Activated CD4-positive, alpha-beta memory T cell treated with anti-CD3 and anti-CD28 coated beads for 36 hours (primary cell): ENCODE measurements at places on chromosomes 16 and 17. TPM values are rescaled to one million over a fixed set of nuclear protein-coding genes. Genes with fewer than 3 reads are reported as not detected.
A peak's percentile ranks its signal among the peaks of the same experiment; 100 is the strongest.

ZP2 gene
- total RNA-seq = not detected

MEOX1 gene
- 0.34 TPM for total RNA-seq

TPSAB1 gene
- total RNA-seq = not detected

HOXB5 gene
- total RNA-seq = not detected

KREMEN2 gene
- total RNA-seq = not detected

DNA sequence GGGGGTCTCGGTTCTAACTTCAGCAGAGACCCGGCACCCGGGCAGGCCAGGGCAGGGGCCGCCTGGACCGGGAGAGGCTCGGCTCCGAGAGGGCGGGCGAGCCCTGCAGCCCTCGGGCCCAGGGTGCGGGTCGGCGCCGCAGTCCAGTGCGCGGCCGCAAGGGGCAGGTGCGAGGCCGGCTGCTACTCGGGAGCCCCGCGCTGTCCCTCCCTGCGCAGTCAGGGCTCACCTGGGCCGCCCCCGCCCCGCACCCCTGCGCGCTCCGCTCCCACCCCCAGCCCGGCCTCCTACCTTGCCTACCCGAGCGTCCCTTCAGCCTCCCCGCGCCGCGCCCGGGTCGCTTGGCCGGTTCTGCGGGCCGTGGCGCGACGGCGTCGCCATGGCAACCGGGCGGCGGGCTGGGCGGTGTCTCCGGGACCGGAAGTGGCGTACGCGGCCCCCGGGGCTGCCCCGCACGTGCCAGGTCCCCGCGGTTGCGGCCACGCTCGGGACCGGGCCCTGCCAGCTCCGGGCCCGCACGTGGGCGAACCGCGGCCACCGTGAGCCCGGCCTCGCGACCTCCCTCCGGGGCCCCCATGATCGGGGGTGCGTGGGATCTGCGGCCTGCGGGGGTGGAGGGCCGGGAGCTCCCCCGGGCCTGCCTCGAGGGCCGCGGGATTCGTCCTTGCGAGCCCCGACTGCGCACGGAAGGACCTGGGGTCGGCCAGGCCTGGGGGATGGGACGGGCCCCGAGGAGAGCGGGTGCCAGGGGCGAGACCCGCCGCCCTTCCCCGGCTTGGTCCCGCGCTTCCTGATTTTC, at the start of gene CYB561:
TSS of gene CYB561 (minus strand) at position 353 of the 799 bp plus-strand sequence. CDS start 8,759 bp downstream, outside the sequence.
- H3K27me3 ChIP-seq = peaks cover 1% of the 10 kb centered on the region
- DNase-seq = peak; percentile 81
- H3K27ac ChIP-seq = peak within 1 kb of the TSS; percentile 89

DNA sequence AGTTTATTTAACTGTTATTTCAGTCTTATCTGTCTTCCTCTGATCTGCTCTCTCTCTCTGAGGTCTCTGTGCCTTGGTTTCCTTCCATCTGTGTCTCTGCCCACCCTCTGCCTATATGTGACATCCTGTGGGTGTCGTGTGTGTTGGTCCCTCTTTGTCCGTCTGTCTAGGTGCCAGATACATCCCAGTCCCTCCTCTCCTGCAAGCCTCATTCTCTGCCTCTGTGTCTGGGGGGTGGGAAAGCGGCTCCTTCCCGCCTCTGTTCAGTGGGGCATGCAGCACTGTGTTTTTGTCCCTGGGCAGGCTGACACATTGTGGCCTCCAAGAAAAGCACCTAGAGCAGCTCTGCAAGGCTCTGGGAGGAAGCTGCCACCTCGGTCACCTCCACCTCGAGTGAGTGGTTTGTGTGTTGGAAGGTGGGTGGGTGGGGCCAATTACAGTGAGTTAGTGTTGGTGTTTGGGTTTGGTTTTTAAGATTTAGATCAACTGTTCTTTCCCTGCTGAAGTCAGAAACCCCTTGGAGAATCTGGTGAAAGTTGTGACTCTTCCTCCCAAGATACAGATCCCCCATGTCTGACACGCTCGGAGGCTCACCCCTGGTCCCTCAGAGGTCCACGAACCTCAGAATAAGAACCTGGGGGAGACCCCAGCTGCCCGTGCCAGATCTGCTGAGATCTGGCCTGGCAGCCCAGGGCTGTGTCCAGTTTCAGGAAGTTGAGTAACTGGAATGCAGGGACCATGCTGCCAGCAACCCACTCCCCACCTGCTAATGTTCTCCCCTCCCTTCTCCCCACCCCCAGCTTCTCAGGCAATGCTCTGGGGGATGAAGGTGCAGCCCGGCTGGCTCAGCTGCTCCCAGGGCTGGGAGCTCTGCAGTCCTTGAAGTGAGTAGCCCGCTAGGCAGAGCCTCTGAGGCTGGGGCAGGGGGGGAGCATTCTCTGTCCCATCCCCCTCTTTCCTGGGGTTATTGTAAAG, 50.9 kb upstream of the CPNE2 start:
- peaks cover 78% of the 10 kb centered on the region for H3K4me1 ChIP-seq
- DNase-seq = peak; percentile 94
- no peaks in the 10 kb centered on the region for H3K27me3 ChIP-seq
- H3K27ac ChIP-seq = peak overlapping the region; percentile 98
- H3K36me3 ChIP-seq = peaks cover 64% of the 10 kb centered on the region
- H3K4me3 ChIP-seq = peak overlapping the region; percentile 27

GRCh38 chr16:35525979-35526590, 2066.7 kb downstream of the TP53TG3F start:
- H3K27me3 ChIP-seq = no peaks in the 10 kb centered on the region
- DNase-seq = no peak
- no peaks in the 10 kb centered on the region for H3K36me3 ChIP-seq
- H3K27ac ChIP-seq = no peak overlapping the region
- no peaks in the 10 kb centered on the region for H3K4me1 ChIP-seq
- H3K4me3 ChIP-seq = no peak overlapping the region

DNA sequence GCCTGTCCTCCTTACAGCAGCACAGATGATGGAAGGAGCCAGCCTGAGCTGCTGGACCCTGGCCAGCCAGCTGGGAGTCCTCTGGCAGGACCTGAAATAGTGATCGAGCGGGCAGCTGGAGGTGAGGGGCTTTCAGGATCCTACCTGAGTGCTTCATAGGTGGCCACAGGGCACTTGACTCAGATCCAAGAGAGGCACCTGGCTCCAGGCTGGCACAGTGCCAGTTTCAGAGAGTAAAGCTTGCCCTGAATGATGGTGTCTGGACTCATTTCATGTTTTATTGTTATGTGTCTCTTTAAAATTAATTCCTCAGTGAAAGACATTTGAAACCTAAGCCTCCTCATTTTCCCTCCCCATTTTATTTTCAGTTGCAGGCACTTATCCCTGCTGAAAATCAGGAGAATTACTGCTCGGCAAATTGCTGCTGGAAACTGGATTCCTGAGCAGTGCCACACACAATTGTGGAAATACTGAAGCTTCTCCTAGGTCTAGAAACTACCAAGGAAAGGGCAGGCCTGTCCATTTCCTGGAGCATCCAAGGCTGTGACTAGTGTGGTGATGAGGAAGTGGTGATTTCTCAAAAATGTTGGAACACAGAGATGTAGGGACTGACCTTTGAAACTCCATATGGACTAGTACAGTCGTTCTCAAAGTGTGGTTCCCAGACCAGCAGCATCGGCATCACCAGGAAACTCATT, 16.1 kb upstream of the ADAMTS18 start:
- no peaks in the 10 kb centered on the region for H3K27me3 ChIP-seq
- H3K27ac ChIP-seq = no peak overlapping the region
- no peaks in the 10 kb centered on the region for H3K4me1 ChIP-seq

- no peaks in the 10 kb centered on the region for H3K27me3 ChIP-seq
- DNase-seq = no peak
- H3K4me1 ChIP-seq = peaks cover 3% of the 10 kb centered on the region
Measured at GRCh38 chr16:46582313-46582712, 38.9 kb downstream of the SHCBP1 start.

GRCh38 chr17:20979792-20980083, 63.1 kb downstream of the USP22 start:
- H3K36me3 ChIP-seq = no peaks in the 10 kb centered on the region
- DNase-seq = no peak
- no peak overlapping the region for H3K27ac ChIP-seq
- H3K4me1 ChIP-seq = no peaks in the 10 kb centered on the region
- H3K27me3 ChIP-seq = peaks cover 23% of the 10 kb centered on the region
- H3K4me3 ChIP-seq = no peak overlapping the region

- peak; percentile 49 for DNase-seq
- H3K4me3 ChIP-seq = no peak overlapping the region
- no peaks in the 10 kb centered on the region for H3K27me3 ChIP-seq
- peak overlapping the region; percentile 3 for H3K27ac ChIP-seq
- H3K4me1 ChIP-seq = peaks cover 82% of the 10 kb centered on the region
Measured at GRCh38 chr16:27251541-27252205, 16.9 kb downstream of the NSMCE1 start.

DNA sequence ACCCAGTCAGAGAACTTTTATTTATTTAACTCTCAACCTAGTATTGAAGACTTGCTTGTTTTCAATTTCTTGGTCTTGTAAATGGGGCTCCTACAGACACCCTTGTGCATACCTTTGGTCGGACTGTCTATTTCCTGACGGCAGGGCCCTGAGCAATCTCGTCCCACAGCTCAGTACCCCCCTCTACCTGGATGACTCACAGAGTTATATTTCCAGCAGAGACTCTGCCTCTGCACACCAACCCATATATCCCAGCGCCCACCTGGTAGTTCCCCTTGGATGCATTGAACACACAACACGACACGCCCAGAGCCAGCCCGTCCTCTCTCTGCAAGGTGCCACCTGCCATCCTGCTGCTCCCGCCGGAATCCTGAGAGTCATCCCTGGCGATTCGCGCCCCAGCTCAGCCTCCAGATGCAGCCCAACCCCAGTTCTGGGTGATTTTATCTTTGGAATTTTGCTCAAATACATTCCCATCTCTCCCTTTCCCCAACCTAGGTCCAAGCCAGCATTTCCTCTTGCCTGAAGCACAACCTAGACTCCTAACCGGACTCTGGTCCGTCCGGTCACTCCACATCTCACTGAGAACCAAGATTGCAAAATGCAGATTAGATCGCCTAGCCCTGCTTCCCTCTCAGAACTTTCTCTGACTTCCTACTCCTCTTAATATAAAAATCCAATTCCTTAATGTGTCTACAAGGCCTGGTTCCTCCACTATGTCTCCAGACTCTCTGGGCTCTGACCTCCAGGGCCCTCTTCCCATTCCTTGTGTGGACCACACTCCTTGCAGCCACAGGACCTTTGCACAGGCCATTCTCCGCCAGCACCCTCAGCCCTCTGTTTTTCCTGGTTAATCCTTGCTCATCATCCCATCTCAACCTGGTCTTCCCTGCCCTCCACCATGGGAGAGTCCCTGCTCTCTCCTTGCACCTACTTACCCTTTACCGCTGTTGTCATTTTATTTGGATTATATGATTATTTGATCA, 129.2 kb downstream of the SEC14L1 start:
- no peaks in the 10 kb centered on the region for H3K27me3 ChIP-seq
- no peaks in the 10 kb centered on the region for H3K36me3 ChIP-seq
- no peak for DNase-seq
- H3K4me3 ChIP-seq = no peak overlapping the region

DNA sequence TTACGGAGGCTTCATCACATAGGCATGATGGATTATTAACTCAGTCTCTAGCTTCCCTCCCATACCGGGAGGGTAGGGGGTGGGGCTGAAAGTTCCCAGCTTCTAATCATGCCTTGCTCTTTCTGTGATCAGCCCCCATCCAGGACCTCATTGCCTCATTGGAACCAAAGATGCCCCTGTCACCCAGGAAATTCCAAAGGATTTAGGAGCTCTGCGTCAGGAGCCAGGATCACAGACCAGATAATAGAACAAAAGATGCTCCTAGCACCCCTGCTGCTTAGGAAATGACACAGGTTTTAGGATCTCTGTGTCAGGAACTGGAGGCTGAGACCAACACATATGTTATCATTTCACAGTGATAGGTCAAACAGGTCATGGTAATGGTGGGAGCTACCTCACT, 9.7 kb downstream of the USB1 start:
- DNase-seq = no peak
- no peaks in the 10 kb centered on the region for H3K27me3 ChIP-seq
- no peaks in the 10 kb centered on the region for H3K4me1 ChIP-seq
- no peak overlapping the region for H3K27ac ChIP-seq
- peaks cover 20% of the 10 kb centered on the region for H3K36me3 ChIP-seq

DNA sequence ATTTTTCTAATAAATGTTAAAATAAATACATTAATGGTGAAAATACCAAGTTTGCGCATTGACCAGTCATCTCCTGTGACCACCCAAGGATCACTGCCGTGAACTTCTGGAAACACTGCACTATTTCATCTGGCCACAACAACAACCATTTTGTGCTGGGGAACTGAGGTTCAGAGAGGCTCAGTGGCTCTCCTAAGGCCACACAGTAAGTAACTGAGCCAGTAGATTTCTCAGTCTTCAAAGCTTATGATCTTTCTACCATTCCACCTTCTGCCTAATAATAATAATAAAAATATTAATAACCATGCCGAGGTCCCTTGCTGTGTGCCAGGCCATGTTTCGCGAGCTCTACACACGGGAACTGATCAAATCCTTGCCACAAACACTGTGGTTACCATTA, 182.0 kb downstream of the IRF8 start:
- no peak overlapping the region for H3K27ac ChIP-seq
- H3K36me3 ChIP-seq = no peaks in the 10 kb centered on the region
- H3K27me3 ChIP-seq = peaks cover 10% of the 10 kb centered on the region
- no peak overlapping the region for H3K4me3 ChIP-seq
- no peak for DNase-seq
- H3K4me1 ChIP-seq = no peaks in the 10 kb centered on the region
